Stimulated activated CD4-positive, alpha-beta T cell treated with anti-CD3 and anti-CD28 coated beads, TNF-alpha, amount 100 ng/mL, for 4 hours (primary cell): ENCODE measurements at places on chromosomes 16 and 17.
A peak's percentile ranks its signal among the peaks of the same experiment; 100 is the strongest.

GRCh38 chr17:50661795-50662391, 27.2 kb downstream of the ABCC3 start:
- DNase-seq = no peak

DNA sequence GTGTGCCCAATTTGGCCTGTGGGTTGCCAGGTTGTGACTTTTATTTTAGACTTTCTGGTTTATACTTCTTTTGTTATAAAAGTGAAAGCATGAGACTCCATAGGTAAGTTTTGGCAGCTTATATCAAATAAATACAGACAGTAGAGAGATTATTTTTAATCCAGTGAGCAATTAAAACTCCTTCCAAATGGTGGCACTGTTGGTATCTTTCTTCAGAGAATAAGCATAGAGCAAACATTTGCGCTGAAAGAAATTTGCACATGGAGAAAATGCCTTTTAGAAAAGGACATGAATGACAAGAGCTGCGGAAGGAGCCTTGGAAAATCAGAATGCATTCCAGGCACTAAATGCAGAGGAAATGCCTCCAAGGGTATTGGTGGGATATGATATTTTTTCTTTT, 46.1 kb upstream of the DNAJA2 start:
- DNase-seq = no peak

DNA sequence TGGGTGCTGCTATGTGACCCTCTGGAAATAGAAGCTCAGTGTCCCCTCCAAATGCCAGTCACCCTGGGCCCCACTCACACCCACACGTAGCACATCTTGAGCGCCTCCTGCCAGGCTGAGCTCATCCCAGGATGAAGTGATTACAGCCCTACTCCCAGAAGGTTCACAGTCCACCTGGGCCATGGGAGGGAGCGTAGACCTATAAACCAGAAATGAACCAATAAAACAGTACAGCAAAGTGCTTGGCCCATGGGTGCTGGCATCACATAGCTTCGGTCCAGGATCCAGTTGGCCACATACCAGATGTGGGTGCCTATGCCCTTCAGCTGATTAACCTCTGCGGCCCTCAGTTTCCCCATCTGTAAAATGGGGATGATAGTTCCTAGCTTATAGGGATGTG, 2.2 kb upstream of the BICDL2 start:
- no peak for DNase-seq

DNA sequence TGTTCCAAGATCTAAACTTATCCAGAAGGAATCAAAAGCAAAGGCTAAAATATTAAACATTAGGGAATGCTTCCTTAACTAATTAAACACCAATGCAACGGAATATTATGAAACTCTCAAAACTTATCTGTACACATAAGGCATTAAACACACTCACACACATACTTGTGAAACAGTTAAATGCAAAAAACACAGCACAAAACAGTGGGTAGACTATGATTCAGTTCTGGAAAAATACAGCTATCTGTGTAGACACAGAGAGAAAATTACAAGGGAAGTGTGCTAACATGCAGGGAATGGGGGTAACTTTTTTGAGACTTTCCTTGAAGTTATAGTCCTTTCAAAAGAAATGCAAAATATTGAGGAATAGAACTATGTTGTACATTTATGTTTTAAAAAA, 36.7 kb upstream of the CCL1 start:
- no peak for DNase-seq

- DNase-seq = no peak
Observed at GRCh38 chr16:5001571-5001970, 32.2 kb downstream of the NAGPA start.

DNA sequence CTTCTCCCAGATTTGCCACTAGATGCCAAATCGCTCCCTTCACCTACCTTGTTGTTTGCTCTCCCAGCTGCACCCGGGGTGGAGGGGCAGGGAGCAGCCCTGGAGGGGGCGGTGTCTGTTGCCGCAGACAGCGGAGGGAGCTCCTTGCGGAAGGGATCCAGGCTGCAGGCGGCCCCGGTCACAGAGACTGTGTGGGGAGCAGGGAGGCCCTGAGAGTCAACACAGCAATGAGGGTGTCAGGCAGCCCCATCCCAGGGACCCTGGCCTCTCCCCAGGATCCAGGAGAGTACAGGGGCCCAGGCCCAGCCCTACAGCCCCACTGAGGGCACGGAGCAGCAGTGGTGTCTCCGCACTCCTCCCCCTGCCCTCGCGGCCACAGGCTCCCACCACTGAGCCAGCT, 50.5 kb upstream of the CHMP6 start:
- no peak for DNase-seq

GRCh38 chr17:73068322-73069153, 23.9 kb downstream of the SLC39A11 start:
- no peak for DNase-seq

DNA sequence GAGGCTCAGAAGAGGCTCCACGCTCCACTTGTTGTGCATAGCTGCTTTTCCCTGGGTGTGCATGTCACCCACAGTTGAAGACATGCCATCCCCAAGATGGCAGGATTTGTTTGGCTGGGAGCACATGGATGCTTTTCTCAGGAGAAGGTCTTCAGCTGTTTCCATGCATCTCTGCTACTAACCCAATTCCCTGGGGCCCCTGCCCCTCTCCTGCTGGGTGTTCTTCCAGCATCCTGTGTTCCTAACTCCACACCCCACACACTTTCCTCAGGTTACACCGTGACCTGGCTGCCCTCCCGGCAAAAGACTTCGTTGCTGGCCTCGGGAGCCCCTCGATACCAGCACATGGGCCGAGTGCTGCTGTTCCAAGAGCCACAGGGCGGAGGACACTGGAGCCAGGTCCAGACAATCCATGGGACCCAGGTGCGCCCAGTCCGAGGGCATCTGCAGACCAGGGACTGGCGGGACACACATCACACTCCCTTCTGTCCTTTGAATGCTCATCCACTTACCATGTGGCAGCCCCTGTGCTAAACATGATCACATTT, 21.5 kb downstream of the ITGAL start:
- no peak for DNase-seq

GRCh38 chr17:77882481-77883212, 75.9 kb upstream of the TNRC6C start:
- peak; percentile 39 for DNase-seq

DNA sequence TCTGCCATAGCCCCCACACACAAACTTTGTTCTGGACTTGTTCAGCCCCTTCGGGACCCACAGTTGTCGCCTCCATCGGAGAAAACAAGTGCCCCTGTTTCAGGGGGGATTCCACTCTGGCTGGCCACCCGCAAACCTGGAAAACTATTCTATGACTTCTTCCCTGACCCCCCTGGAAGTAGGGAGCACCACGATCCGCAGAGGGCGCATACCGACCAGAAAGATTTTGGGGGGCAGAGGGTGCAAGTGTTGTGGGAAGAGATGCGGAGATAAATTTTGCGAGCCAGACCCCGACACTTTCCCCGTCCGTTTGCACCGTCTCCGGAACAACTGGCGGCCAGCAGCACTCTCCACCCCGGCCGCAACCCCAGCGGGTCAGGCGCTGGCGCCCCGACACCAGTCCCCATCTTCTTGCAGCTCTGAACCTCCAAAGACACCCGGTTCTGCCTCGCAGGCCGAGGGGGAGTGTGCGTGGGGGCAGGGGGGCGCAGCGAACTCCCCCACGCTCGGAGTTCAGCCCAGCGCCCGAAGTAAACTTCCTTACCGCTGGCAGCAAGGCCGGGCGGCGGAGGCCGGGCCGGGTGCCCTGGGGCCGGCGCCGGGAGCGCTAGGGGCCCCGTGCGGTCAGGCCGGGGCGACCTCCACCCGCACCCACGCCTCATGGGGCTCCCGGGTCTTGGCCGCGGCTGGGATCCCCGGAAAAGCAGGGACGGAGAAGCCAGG, 744 bp downstream of the SALL1 start:
- DNase-seq = no peak

DNA sequence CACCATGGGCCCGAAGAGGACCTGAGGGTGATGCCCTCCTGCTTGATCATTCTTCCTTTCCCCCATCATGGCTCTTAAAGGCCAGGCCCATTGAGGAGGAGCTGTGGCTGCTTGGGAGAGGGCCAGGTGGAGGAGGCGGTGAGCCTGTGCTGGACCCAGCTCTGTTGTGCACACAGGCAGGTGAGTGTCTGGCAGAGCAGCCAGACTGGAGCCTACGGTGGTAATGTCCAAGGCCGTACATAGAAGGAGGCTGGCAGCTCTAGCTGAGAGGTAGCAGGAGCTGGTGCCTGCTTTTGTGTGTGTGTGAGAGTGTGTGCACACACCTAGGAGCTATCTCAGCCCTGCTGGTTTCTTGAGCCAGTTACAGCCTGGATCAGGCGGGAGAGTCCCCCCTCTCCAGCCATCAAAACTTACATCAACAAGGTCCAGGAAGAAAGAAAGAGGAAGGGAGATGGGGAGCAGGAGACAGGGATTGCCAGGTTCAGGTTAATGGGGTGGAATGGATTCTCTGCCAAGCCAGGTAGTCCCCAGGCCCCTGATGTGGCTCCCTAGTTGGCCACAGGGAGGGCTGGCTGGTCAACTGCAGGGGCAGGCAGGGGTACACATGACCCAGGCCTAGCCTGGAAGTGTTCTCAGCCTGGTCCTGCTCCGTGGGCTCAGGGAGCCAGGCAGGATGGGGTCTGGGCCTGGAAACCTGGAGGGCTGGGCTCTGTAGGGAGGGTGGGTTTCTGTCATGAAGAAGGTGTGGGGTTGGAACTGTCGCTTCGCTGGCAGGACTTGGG, 107.1 kb downstream of the RAP1GAP2 start:
- no peak for DNase-seq

- no peak for DNase-seq
Observed at GRCh38 chr16:53433509-53433908, 762 bp upstream of the RBL2 start.

DNA sequence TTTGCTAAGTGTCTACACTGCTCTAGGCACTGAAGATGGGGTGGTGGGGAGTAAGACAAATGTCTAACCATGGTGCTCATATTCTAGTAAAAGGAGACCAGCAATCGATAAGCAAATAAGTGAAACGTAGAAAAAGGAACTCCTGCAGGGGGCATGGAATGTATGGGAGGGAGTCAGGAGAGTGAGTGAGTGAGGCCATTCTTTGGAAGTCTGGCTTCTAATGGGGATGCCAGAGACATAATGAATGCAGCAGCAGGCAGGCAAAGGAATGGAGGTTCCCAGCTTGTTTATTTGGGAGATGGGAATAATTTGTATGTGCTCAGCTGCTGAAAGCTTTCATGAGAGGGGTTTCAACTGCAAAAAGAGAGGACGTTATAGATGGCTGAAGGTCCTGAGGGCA, 216.4 kb upstream of the DYNLRB2 start:
- DNase-seq = no peak

GRCh38 chr16:68131813-68132706, 46.9 kb downstream of the NFATC3 start:
- no peak for DNase-seq

- DNase-seq = no peak
Observed at GRCh38 chr16:30775131-30775391, 11.9 kb downstream of the ZNF629 start.

- no peak for DNase-seq
Observed at GRCh38 chr17:41695134-41695661, 6.5 kb downstream of the EIF1 start.
